ENCODE measurements at places on chromosomes 7 and 10.
A peak's percentile ranks its signal among the peaks of the same experiment; 100 is the strongest.

DNA sequence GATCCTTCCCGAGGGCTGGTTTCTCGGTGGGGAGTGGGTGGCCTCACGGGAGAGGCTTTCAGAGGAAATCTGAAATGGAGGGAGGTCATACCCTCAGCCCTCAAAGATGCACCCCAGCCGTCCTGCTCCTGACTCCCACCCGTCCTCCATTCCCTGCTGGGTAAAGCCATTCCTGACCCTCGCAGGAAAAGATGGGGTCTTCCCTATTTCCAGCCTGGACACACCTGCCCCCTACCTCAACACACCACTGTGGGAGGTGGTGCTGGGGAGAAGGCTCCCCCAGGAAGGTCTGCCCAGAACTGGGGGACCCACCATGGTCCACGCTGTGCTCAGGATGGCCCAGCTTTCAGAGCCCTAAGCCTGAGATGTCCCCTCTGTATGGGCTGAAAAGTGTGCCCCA, 86.9 kb downstream of the CHST15 start:
- no peak for DNase-seq

- no peak for DNase-seq
These were observed 563.4 kb downstream of the ACTR3B start for GRCh38 chr7:153322991-153323390.

DNA sequence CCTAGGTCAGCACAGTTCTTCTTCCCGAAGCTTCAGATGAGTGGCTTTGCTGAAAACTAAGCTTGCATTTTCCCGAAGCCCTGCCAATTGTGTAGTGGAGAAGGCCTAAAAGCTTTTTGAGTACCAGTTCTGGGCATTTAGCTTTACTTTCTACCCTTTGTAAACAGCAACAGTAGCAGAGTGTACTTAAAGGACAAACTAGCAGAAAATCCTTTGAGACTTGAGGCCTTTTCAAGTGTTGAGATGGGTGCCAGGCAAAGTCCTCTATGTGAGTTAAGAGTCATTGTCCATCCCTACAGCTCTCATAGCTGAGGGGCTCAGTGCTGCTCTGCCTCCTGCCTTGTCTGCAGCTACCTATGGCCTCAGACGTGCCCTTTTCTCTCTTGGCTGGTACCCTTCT, 368.2 kb downstream of the CCSER2 start:
- no peak for DNase-seq

- DNase-seq, result no peak
These were observed 95.0 kb upstream of the C7orf33 start for GRCh38 chr7:148495605-148496004.

DNA sequence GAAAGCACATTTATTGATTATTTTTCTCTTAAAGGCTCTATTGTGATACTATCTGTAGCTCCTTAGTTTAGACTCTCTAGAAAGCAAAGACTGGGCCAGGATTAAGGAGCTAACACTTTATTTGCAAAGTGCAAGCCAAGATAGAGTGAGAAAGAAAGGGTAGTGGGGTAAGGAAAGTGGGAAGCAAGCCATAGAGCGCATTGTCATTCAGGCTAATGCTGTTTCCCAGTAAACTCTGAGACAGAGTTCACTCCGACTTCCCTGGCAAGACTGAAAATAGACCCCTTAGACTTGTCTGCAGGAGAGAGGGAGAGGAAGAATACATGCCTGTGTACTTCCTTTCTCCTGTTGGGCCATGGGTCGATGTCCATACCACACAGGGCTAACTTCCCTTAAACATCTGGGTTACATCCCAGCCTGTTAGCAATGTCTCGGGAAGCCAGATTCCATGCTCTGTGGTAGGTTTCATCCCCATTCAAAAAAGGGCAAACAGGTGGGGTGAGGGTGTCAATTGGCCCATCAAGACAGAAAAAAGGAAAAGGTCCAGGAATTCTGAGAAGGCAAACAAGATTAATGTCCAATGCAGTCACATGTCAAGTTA, 875.8 kb upstream of the CELF2 start:
- no peak for DNase-seq

GRCh38 chr10:3046981-3047547, 20.3 kb upstream of the PFKP start:
- no peak for DNase-seq

DNA sequence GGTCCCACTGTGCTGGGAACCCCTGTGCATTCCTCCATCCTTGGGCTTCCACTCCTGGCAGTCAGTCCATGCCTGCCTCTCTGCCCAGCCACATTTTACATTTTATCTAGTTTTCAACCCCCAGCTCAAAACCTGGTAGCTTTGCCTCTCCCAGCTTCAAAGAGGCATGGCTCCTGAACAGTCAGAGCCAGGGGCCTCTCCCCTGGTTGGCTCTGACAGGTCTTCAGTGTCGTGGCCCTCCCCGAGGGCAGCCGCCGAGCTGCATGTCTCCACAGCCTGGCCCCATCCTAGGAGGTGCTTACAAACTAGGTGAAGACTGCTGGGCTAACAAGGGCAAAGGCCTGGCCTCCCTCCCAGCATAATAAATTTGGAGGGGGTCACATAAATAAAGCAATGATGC, 14.8 kb downstream of the COBL start:
- no peak for DNase-seq

GRCh38 chr7:39624442-39624807, 1.1 kb downstream of the RALA start:
- DNase-seq, result peak; percentile 51

GRCh38 chr7:158372400-158373342, 215.0 kb downstream of the PTPRN2 start:
- DNase-seq, result no peak

- DNase-seq, result peak; percentile 98
These were observed 220 bp upstream of the ZKSCAN5 start for GRCh38 chr7:99504281-99504602.

GRCh38 chr10:84114088-84114667, 25.1 kb upstream of the GHITM start:
- no peak for DNase-seq

DNA sequence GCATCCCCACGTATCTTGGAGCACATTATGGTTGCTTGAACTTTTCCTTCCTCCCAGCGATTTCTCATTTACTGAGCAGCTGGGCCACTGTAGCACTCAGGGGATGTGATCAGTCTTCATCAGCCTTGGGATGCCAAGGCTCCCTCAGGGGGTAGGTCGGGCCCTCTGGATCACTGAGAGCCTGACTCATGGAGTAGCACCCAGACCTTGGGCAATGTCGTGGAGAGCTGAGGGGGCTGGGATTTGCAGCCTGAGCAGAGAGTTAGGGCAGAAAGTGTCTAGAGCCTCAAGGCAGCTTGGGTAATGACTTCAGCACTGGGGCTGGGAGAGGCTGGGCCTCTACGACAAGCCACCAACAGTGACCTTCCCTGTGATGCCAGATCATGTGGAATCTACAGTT, 86.5 kb upstream of the CXCL12 start:
- DNase-seq, result no peak

DNA sequence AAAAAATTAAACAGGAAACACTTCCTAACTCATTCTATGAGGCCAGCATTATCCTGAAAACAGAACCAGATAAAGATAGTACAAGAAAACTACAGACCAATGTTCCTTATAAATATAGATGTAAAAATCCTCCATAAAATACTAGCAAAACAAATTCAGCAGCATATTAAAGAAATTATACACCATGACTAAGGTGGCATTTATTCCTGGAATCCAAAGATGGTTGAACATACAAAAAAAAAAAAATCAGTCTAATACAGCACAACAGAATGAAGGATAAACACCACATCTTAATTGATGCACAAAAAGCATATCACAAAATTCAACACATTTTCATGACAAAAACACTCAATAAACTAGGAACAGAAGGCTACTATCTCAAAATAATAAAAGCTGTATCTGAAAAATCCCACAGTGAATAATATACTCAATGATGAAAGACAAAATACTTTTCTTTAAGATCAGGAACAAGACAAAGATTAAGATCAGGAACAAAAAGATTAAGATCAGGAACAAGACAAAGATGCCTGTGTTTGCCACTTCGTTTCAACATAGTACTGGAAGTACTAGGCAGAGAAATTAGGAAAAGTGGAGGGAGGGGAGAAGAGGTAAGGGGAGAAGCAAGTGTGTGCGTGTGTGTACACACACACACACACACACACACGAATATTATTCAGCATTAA, 95.6 kb downstream of the SNX13 start:
- DNase-seq, result no peak

DNA sequence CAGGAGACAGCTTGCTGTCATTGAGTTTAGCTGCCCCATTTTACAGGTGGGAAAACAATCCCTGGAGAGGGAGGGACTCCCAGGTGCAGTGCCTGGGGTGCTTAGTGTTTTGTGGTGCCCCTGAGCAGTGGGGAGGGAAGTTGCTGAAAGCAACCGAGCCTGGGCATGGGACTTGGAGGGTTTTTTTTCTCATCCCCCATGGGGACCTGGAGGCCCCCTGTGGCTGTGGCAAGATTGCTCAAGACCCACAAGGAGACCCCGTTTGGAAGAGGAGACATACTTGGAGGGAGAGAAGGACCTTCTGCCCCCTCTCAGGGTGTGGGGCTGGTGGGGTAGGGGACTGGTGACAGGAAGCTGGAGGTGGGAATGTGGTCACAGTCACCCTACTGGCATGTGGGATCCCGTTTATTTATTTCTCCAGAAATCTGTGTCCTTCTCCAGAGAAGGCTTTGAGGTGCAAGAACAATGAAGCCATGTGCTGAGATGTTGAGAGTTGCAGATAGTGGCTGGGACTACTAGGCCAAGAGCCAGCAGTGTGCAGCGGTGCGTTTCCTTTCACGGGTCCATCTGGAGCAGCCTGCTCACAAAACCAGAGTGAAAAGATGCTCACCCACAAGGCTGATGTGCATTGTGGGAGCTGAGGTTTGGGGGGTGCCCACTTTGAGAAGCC, 21.5 kb downstream of the ZMIZ1 start:
- DNase-seq, result no peak

- DNase-seq, result peak; percentile 39
These were observed 95.1 kb upstream of the DIP2C start for GRCh38 chr10:784403-785088.

- DNase-seq, result no peak
These were observed 26.8 kb downstream of the ZC3HC1 start for GRCh38 chr7:130024390-130024789.

GRCh38 chr7:91443862-91444261, 179.6 kb downstream of the FZD1 start:
- DNase-seq, result no peak

DNA sequence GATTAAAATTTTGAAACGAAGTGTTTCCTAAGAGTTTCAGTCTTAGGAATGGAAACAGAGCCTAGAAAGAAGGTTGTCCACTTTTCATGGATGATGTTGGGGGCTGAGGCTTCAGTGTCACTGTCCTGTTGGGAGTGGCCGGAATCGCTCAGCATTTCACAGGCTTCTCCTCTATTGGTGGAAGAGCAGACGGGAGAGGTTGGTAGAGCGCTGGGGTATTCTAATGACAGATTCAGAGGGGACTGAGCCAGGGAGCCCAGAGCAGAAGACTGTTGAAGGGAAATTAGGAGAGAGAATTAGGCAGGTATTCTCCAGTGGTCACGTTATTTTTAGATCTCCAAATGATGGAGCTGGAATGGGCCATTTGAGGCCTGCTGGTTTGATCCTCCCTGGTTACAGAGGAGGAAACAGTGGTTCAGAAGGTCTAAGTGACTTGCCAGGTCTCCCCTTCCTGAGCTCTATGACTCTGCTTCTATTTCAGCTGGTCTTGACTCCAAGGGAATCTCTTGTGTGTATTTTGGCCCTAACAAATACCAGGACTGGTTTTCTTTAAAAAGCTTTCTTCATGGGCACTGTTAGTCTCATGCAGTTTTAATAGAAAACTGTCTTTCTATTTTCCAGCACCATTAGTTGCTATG, 35.7 kb upstream of the EEPD1 start:
- no peak for DNase-seq

DNA sequence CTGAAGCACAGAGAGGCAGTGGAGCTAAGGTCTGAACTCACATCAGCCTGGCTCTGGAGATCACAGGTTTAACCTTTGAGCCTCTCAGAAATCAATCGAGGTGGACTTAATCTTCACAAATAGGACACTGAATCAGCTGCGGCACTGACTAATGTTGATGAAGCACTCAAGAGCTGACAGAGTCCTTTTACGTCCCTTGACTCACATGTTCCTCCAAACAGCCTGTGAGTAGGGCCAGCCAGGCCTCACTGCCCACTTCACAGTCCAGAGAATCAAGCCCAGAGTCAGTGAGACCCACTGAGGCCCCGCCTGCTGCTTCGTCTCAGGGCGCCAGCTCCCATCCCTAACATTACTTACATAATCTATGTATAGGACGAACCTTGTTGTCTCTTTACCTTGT, 63.1 kb downstream of the TNS3 start:
- no peak for DNase-seq

DNA sequence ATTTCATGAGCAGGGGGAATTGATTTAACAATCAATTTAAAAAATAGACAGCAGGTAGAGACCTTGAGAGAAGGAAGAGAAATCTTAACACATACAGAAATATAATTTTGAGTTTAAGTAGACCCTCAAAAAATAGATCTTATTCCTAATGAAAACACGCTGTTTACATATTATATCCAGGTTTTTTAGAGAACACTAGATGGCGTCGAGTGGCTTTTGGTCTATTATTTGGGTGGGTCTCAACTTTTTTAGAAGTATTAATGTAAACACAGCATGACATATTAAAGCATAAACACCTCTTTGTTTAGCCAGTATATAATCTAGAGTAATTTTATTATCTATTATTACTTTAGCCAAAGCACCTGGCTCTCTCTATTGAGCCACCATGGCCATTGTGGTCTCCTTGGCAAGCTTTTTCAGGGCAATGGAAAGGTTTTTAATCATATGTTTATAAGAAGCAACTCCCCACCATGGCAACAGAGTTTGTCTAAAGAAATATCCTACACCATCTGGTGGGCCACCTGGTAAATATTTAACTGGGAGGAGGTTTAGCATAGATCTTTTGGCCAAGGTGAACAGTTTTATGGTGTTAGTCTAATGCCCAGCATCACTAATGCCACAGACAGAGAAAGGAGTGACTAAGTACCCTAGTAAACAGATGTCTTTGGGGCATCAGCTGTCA, 59.7 kb upstream of the PRSS1 start:
- peak; percentile 13 for DNase-seq

DNA sequence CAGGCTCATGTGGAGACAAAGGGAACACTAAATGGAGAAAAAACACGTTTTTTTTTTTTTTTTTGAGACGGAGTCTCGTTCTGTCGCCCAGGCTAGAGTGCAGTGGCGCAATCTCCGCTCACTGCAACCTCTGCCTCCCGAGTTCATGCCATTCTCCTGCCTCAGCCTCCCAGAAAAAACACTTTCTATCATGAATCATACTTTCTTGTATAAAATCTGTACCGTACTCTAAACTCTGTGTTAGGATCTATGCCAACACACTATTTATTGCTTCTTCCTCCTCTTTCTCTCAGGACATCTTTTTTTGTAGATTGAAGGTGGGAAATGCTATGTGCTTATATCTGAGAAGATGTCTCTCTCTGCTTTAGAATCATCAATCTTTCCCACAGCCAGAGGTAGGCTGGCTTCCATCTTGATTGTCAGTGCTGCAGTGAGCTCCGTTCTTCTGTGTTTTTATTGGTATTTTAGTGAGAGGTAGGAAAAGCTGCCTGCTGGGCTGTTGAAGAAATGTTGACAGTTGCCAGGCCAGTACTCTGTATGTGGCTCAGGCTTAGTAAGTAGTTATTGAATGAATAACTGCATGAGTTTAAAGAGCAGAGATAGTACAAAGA, 101.1 kb downstream of the GPR85 start:
- DNase-seq, result no peak

All from cerebellar cortex (tissue), 1 donor.